ENCODE measurements at places on chromosomes 12 and 14.

DNA sequence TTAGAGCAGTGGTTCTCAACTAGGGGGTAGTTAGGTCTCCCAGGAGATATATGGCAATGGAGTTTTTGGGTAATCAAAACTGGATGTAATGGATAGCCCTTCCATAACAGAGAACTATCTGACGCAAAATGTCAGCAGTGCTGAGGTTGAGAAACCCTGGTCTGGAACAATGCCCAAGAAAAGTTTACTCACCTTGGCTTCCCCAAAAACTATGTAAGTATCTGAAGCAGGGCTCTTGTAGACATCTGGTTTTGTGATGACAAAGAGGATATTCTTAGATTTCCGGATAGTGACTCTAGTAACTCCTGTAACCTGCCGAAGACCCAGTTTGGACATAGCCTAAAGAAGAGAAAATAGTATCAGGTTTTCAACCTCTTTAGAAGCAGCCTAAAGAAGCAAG lies 11.8 kb downstream of the NACA start:
- DNase-seq: no peak

GRCh38 chr12:11812586-11813437 lies 163.3 kb downstream of the ETV6 start:
- DNase-seq: peak; percentile 49

GRCh38 chr14:22567437-22567836 lies 21.6 kb downstream of the DAD1 start:
- DNase-seq: no peak

DNA sequence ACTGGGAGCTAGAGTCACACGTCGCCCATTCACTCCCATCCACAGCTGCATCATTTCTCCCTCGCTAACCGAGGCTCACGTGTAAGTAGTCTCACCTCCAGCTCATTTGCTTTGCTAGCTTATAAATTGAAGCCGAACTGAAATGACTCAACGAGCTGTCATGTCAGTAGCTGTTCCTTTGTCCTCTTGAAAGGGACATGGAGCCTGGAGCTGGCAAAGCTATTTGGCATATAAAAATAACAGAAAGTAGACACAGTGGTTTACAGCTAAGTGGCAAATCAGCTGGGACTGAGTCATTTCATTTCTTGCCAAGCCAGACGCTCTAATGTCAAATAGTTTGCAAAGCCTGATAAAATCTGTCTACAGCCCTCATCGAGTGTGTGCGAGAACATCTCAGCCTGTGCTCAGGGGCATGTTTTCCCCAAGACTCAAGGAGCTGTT lies 114.4 kb upstream of the TMEM233 start:
- no peak for DNase-seq

DNA sequence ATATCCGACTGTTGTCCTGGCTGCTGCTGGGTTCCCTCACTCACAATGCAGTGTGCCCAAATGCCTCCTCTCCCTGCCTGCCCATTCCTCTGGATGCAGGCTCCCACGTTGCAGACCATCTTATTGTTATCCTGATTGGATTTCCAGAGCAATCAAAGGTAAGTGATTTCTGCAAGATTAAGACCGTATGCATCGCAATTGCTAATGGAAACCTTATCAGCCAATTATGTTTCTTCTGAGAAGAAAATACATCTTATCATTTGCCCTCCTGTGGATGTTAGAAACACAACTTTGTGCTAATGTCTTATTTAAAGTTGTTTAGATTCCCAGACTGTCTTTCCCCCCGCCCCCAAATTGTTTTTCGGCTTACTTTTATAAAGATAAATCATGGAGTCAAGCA lies 98.1 kb downstream of the PRIMA1 start:
- DNase-seq: no peak

DNA sequence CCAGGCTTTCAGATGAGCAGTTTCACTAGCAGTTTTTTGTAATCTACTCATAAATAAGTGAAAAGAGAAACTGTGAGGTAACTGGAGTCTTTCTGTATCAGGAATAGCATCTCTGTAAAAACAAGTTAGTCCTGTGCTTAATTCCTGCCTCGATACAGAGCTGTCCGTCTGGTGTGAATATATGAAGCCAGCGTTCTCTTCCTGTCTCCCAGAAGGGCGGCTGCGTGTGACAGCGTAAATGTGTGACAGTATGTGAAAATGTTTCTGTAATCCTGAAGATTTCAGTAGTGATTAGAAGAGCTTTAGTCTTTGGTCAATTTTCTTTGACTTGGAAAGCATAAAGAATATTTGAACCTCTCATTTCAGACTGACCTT lies 150.3 kb downstream of the FBXL14 start:
- DNase-seq: no peak

DNA sequence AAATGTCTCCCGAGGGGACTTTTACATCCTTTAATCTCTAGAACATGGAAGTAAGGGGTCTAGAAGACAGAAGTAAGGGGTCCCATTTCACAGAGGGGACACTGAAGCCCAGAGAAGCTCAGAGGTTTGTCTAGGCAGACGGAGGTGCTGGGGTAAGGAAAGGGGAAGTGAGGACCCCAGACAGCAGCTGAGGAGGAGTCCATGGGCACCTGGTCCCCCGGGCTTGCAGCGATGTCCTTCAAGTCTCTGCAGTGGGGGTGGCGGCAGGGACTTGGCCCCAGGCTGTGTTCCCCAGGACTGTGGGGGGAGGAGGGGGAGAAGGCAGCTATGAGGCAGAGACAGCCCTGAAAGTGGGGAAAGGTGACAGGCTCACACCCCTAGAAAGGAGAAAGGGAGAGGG lies 30.7 kb downstream of the DTX1 start:
- no peak for DNase-seq

GRCh38 chr14:35503646-35504045 lies 30.3 kb upstream of the INSM2 start:
- DNase-seq: no peak

DNA sequence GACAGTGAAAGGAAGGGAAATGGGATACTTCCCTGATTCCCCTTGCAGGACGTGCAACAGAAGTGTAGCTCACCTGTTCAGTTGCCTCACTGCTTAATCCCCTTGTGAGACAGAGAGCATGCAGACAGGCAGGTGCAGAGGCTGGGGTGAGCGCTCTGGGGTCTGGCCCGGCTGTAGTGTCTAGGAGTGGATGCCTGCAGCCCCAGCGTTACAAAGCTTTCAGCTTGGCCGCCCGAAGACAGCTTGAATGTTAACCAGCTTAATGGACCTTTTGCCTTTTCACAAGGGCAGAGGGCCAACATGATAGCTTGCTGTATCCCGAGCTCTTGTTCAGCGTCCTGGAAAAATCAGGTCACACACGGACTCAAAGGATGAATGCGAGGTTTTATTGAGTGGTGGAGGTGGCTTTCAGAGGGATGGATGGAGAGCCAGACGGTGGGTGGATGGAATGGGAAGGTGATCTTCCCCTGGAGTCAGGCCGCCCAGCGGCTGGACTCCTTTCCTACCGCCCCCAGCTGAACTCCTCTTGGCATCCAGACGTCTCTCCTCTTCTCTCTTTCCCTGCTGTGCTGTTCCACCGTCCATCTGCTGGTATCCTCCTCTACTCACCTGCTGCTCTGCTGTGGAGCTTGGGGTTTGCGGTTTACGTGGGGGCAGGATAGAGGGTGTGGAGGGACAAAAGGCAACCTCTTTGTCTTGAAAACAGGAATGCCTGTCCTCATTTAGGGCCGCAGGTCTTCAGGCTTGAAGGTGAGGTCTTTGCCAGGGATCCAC lies 86.2 kb upstream of the RESF1 start:
- no peak for DNase-seq

DNA sequence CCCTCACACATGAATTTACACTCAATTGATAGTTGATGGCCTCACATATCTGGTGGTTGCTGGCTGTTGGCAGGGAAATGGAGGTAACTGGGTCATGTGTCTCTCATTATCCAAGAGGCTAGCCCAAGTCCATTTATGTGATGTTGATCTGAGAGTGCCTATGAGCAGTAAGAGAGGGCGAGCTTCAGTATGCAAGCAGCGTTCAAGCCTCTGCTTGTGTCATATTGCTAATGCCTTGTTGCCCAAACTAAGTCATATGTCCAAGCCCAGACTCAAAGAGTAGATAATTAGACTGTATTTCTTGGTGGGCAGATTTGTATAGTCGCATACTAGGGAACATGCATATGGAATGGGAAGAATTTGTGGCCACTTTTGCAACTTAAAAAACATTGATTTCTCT lies 83.8 kb upstream of the DACT1 start:
- no peak for DNase-seq

- no peak for DNase-seq
Measured at GRCh38 chr12:101557094-101557493, 37.7 kb upstream of the MYBPC1 start.

GRCh38 chr12:3515506-3515905 lies 24.5 kb downstream of the PRMT8 start:
- DNase-seq: no peak

GRCh38 chr12:41992022-41992421 lies 152.7 kb downstream of the GXYLT1 start:
- DNase-seq: no peak

DNA sequence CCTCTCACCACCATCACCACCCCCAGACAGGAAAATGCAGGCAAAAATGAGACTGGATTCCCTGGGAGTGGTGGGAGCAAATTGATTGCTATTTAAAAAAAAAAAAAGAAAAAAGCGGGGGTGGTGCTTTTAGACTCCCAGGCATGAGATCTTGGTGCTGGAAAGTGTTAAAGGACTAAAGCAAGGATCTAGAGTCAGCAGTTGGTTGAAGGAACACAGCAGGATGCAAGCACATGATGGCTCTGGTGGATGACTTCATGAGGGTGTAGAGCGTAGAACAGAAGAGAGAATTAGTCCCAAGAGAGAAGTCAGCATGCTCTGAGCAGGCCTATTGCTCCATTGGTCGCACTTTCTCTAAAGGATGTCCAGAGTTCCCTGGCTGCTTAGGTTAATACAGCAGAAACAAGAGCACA lies 183.8 kb upstream of the HMGA2 start:
- DNase-seq: no peak

GRCh38 chr14:58666737-58667136 lies 29.0 kb downstream of the DACT1 start:
- DNase-seq: no peak

DNA sequence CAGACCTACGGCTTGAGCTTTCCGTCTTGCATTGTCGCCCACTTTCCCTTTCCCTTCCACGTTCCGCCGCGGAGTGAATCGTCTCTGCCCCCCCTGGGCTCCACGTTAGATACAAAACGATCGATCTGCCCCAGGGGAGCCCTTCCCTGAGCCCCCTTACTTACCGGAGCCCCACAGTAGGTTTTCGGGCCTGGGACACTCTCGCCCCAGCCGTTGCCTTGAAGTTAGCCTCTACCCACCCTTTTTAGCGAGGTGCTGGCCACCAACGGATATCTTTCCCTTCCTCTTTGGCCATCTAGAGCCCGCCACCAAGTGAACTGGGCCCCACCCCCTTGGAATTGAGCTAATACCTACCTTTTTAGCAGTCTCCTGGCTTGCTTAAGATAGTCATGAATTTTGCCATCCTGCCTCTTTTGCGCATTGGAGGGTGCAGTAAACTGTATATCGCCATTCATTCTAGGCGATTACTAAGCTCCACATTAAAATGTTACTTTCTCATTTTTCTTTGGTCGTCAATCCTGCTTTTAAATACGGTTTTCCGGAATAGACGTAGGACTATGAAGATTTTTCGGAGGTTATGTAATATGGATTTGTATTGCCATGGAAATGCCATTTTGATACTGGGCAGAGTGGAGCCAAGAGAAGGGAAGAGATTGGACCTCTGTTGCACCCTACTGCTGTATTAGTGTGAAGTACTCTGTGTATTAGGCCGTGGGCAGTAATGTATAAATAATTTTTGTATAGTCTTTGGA lies 764 bp downstream of the RBM25 start:
- no peak for DNase-seq

DNA sequence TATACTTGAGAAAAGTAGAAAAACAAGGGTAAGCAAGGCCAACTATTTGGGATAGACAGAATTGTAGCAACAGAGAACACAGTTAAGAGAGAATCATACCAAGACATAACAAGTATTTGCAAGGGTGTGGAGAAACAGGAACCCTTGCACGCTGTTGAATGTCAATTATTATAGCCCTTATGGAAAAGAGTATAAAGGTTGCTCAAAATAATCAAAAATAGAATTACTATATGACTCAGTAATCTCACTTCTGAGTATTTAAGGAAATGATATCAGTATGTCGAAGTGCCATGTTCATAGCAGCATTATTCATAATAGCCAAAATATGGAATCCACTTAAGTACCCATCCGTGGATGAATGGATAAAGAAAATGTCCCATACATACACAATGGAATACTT lies 193.3 kb downstream of the PHLDA1 start:
- no peak for DNase-seq

DNA sequence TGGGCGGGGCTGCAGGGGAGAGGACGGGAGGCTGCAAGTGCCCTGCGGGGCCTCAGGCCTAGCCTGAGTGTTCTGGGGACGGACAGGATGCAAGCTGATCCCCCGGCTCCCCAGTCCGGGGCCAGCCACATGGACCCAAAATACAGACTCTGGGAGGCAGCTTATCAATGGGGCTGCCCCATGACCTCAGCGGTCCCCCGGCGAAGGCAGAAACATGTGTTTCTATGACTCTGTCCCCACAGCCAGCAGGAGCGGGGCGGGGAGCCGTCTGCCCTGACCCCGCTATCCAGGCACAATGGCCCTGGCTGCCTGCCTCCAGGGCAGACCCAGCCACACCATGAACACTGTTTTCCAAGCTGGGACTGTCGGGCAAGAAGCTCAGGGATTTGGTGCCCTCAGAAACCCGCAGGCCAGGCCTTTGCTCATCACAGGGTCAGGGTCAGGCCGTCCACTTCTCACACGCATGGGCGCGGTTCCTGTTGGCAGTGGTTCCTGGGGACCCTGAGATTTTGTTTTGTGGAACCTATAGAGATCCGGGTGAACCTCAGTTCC lies 75.0 kb downstream of the RFLNA start:
- no peak for DNase-seq

GRCh38 chr14:84688297-84689025 lies 841.5 kb upstream of the FLRT2 start:
- no peak for DNase-seq

GRCh38 chr12:31804185-31804504 lies 75.3 kb upstream of the AMN1 start:
- DNase-seq: no peak

- no peak for DNase-seq
Measured at GRCh38 chr14:83312511-83312910, 1778.9 kb upstream of the SEL1L start.

GRCh38 chr12:96420277-96420835 lies 20.1 kb upstream of the CDK17 start:
- no peak for DNase-seq

- DNase-seq: no peak
Measured at GRCh38 chr14:27367345-27367744, 769.5 kb upstream of the NOVA1 start.

DNA sequence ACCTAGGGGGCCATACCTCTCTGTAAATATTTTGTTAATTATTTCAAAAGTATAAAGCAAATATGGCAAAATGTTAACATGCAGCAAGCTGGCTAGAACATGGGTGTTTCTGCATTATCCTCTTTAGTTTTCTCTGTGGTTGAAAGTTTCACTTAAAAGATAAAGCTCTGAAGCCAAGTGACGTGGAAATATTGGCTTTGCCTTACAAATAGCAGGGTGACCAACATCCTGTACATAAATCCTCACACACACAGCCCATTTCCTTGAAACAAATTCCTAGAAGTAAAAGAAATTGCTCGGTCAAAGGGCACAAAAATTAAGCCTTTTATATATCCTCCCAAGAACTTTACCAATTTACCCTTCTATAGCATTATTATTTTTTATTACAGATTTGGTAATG lies 10.6 kb upstream of the VWF start:
- no peak for DNase-seq

GRCh38 chr12:130832561-130833209 lies 6.4 kb downstream of the STX2 start:
- DNase-seq: no peak

GRCh38 chr12:110762891-110763290 lies 20.2 kb upstream of the PPP1CC start:
- no peak for DNase-seq

- no peak for DNase-seq
Measured at GRCh38 chr14:78425330-78425729, 255.2 kb downstream of the NRXN3 start.
